ENCODE measurements at places on chromosomes 3 and 15. TPM values are rescaled to one million over a fixed set of nuclear protein-coding genes. Genes with fewer than 3 reads are reported as not detected.
A peak's percentile ranks its signal among the peaks of the same experiment; 100 is the strongest.

The PHLDB2 gene
- 36.0 TPM for total RNA-seq

The CTDSPL2 gene
- 74.7 TPM for total RNA-seq

The GOLGA8G gene
- not detected for total RNA-seq

The PARP15 gene
- total RNA-seq = 0.27 TPM

The PLOD2 gene
- 86.0 TPM for total RNA-seq

The CCNB2 gene
- total RNA-seq = 27.1 TPM

The KLHL6 gene
- total RNA-seq = 0.07 TPM

The ITIH4 gene
- 12.0 TPM for total RNA-seq

The DAPK2 gene
- 1.2 TPM for total RNA-seq

The SOX2 gene
- not detected for total RNA-seq

The SLC28A2 gene
- total RNA-seq = not detected

The EFCAB12 gene
- total RNA-seq = 0.80 TPM

The GRAMD1C gene
- total RNA-seq = 7.7 TPM

The NOX5 gene
- 0.07 TPM for total RNA-seq

DNA sequence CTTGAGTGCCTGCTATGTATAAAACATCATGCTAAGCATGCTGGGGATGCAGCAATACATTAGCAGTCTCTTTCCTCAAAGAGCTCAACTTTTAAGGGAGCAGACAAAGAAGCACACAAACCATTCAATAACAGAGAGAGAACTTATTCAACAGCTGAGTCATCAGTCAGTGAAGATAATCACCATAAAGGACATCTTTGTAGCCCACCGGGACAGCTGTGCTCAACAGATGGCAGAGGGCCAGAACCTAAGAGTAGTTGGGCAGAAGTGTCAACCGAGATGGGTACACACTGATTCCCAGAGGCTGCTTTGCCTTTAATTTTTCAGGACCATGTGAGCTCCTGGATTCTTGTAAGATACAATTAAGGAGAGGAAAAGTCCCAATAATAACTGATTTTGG is 4.2 kb upstream of the RAB8B start:
- no peak for DNase-seq

GRCh38 chr3:155228676-155229075 is 64.8 kb downstream of the STRIT1 start:
- DNase-seq = no peak

GRCh38 chr3:33074217-33075067 is 22.5 kb downstream of the GLB1 start:
- DNase-seq = no peak

GRCh38 chr3:124766113-124767095 is 36.2 kb downstream of the UMPS start:
- no peak for DNase-seq

- no peak for DNase-seq
These were observed 478.7 kb downstream of the RBMS3 start for GRCh38 chr3:29759411-29760225.

- no peak for DNase-seq
These were observed 40.9 kb downstream of the STRIT1 start for GRCh38 chr3:155252535-155252934.

GRCh38 chr15:37093480-37094332 is 6.6 kb downstream of the MEIS2 start:
- no peak for DNase-seq

DNA sequence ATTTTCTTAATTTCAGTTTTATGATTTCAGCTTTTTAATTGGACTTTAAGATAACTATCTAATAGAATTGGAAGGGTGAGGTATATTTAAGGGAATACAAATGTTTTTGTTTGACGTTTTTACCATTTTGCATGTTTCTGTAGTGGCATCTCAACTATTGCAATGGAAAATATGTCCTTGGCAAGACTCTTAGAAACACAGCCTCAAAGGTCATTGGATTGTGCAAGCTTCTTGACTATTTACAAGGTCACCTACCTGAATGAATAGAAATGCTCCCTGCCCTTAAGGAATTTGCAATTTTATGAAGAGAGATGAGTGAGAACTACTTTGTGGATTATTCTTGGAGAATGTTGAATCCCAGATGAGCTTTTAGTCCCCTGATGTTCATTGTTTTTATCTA is 43.1 kb downstream of the ITPR1 start:
- DNase-seq = no peak

DNA sequence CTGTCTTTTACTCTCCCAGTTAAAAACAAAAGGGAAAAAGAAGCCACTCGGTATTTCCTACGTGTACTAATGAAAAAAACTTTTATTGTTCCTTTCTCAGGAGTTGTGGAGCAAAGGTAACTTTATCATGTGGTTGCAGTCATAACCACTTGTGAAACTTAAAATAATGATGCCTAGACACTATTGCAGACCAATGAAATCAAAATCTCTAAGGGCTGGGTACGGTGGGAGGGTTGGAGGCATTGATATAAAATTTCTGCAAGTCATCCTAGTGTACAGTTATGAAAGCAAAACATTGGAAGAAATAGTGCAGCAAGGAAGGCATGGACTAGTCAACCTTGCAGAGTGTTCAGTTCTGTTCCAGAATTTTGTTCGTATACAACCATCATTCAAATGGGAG is 808.8 kb downstream of the TUSC7 start:
- DNase-seq = no peak

DNA sequence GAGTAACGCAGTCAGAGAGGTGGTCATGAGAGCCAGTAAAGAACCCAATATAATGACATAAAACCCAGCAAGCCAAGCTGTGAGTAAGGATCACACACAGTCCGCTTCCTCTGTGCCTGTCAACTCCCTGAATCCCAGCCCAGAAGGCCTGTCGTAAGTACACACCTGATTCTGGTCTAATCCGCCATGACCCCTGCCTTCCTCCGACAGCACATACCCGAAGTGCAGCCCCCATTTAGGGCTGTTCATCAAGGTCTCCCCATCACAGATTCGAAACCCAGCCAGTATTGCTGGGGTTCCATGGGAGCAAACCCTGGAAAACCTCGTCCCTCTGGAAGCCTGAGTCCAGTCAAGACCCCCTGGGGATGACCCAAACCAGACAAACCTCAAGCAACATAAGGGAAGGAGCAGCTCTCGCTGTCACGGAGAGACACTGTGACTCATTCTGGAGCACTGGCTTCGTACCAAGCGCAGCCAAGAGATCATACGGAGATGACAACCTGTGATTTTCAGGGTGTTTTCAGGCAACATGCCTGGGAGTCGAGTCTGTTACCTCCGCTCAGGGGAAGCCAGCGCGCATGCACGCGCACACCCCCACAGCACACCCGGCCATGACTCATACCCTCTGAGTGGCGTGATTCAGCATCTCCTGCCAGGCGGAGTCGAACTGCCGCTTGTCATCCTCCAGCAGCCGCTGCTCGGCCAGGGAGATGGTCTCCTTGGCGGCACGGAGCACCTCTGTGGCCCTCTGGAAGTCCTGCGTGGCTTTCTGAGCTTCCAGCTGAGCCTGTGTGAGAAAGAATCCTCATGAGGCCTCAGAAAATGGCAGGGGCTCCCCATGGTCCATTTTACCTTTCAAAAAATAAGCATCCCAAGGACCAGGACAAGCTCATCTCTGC is 63.0 kb downstream of the SH3BP5 start:
- peak; percentile 72 for DNase-seq

- DNase-seq = no peak
These were observed 286.6 kb upstream of the ADAMTS9 start for GRCh38 chr3:64974401-64974800.

- no peak for DNase-seq
These were observed 297.4 kb downstream of the PLCL2 start for GRCh38 chr3:17182166-17182565.

- DNase-seq = no peak
These were observed 155.6 kb upstream of the STT3B start for GRCh38 chr3:31377045-31377642.

DNA sequence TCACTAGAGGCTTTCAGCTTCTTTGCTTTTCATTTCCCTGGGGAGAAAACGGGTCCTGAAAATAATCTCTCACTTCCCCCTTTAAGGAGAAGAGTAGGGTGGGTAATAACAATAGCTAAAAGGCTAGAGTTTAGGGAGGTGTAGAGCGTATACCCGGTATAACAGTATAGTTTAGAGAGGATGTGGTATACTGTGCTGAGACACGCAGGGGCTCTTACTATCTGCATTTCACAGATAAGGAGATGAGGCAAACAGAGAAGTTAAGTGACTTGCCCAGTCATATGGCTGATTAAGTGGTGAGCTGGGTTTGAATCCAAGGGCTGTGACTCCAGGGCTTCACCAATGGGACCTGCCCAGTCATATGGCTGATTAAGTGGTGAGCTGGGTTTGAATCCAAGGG is 15.0 kb upstream of the KCNMB3 start:
- no peak for DNase-seq

- no peak for DNase-seq
These were observed 9.6 kb upstream of the PSMD2 start for GRCh38 chr3:184289426-184289938.

GRCh38 chr3:171326717-171327440 is 133.3 kb downstream of the TNIK start:
- no peak for DNase-seq

DNA sequence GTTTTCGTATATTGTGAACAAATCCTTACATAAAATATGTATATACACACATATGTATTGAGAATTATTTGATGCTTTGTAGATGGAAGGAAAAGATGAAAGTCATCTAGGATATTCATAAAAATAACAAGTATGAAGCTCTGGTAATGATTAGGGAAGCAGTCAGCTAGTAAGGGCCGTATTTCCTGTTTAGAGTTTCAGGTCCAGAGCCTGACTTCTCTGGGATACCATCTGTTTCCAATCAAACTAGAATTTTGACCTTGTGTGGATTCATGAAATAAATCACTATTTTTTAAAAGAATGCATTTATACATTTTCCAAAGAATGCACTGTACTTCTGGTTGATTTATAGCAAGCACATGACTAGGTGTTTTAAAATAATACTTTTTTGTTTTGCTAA is 156.1 kb upstream of the CGNL1 start:
- no peak for DNase-seq

- no peak for DNase-seq
These were observed 64.6 kb downstream of the ESYT3 start for GRCh38 chr3:138498991-138499390.

DNA sequence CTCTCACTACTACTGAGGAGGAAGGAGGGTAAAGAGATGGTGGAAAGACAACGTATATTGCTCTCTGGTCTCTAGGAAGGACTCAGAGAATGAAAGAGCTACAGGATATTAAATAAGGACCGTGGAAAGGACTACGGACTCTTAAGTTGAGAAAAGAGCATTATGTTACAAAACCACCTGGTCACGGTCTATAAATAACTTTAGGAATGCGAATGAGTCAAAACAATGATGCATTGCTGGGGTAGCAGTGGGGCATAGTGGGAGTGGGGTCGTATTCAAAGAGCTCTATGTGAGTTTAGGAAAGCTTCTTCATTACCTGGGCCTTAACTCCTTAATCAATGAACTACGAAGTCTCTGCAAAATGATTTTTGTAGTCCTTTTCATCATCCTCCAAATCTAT is 295.7 kb upstream of the SOX14 start:
- no peak for DNase-seq

- DNase-seq = no peak
These were observed 303.8 kb downstream of the TLE3 start for GRCh38 chr15:69793781-69794451.

GRCh38 chr15:99911816-99912215 is 178.6 kb upstream of the LYSMD4 start:
- no peak for DNase-seq

GRCh38 chr15:65328506-65329287 is 24.2 kb downstream of the RNU5B-1 start:
- DNase-seq = no peak

DNA sequence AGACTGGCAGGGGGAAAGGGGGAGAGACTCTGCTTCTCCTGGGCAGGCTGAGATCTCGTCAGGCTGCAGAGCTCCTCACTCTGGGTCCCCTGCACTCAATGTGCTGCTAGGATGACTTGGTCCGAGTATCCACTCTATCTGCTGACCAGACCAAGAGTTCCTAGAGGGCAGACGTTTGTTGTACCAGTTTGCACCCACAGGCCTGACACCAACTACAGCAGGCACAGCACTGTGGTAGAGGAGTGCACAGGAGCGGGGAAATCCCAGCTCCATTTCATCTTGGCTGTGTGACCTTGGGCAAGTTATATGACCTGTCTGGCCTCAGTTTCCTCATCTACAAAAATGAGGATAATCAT is 29.0 kb downstream of the CCDC12 start:
- DNase-seq = no peak

DNA sequence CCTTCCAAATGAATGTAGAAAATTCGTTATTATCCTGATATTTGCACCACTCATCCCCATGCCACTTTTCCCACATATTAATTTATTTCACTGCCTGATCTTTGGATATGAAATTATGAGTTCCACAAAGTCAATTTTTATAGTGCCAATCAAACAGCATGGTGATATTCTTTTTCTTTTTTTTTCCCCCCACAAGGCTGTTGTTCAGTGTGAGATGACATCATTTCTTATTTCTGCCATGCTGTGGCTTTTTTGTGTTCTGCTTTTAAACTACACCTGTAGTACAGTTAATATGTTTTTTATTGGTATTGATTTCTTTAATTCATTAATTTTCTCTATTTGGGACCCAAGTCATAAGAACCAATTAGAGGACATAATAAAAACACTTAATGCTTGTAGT is 14.6 kb downstream of the MYNN start:
- no peak for DNase-seq

GRCh38 chr3:182136008-182136910 is 424.5 kb downstream of the SOX2 start:
- DNase-seq = no peak

- no peak for DNase-seq
These were observed 188.7 kb downstream of the PYDC2 start for GRCh38 chr3:191649626-191650025.

GRCh38 chr3:42134867-42135464 is 43.8 kb downstream of the TRAK1 start:
- no peak for DNase-seq

DNA sequence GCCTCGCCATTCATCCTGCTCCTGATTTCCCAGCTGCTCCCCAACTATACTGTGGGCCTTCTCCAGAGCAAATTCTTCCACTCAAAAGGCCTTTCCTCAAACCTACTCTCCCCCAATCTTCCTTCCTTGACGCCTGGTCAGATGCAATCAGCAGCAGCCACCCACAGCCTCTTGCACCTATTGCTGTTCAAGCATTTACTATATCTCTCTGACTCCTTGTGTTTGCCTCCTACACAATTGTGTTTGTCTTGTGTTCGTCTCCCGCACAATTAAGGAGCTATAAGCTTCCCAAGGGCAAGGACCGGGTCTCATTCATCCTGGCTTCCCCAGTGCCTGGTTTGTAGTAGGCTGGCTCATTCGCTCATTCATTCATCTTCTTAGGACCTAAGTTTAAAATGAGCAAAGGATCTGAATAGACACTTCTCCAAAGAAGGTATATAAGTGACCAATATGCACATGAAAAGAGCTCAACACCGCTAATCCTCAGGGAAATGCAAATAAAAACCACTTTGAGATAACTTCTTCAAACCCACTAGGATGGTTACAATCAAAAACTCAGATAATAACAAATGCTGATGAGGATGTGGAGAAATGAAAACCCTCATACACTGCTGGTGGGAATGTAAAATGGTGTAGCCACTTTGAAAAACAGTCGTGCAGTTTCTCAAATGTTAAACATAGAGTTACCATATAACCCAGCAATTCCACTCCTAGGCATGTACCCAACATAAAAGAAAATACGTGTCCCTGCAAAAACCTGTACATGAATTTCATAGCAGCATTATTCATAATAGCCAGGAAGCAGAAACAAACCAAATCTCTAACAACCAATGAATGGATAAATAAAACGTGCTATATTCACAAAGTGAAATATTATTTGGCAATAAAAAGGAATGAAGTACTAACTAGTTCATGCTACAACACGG is 31.0 kb downstream of the MEGF11 start:
- DNase-seq = no peak
